ENCODE measurements at places on chromosomes 16 and 17.

DNA sequence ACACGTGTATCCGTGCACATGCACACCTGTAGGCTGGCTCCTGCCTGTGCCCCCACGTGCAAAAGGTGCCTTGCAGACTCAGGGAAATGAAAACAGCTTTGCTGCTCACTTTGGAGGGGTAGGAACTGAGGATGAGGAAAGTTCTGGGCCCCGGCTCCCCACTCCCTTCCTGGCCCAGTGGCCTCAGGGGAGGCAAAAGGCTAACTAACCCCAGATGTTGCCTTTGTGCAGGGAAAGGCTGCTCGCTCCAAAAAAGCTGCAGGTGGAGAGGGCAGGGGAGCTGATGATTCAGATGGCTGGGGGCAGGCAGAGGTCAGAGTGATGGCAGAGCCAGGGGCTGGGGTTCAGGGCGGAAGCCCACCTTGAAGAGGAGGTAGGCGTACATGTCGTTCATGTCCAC lies 12.4 kb downstream of the PLCD3 start:
- DNase-seq, result no peak

DNA sequence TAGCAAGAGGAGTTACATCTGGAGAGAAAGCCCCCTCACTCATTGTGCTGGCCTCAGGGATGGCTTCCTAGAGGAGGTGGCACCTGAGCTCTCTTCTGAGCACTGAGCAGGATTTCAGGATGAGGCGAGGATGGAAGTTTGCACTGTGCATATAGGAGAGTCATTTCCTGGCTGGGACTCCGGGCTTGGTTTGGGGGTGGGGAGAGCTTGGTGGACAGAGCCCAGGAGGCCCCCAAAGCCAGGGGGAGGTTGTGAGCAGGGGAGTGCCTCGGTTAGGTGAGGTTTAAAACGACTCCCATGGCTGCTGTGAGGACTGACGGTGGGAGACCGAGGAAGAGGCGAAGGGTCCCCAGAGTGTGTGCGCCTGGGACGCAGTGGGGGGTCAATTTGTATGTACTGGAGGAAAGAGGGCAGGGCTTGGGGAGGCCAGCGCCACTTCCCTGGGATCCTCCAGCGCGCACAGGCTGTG lies 1.2 kb downstream of the CAMKK1 start:
- no peak for DNase-seq

DNA sequence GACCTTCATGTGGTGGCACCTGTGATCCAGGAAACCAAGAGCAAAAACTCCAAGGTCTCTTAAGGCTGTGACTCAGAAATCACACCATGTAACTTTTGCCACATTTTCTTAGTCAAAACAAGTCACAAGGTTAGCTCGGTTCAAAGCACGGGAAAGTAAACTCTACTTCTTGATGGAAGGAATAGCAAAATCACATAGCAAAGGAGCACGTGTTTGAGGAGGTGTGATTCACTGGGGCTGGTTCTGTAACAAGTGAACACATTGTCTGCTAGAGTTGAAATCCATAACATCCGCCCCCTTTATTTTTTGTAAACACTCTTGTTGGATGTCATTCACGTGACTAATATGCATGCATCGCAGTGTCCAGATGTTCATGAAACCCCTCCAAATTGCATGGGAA lies 415.0 kb upstream of the MAF start:
- no peak for DNase-seq

DNA sequence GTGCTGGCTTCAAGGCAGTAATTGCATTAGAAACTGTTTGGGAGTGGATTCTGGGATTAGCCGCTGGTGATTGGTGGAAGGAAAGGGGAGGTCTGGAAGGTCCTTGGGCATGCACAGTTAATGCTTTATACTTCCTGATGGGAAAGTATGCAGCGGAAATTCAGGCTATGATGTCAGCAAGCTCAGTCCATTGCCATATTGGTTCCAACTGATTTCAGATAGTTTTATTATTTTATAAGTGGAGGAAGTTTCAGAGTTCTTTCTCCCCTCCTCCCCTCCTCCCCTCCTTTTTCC lies 8.1 kb upstream of the CMTR2 start:
- no peak for DNase-seq

- DNase-seq, result no peak
These were observed 299.3 kb upstream of the PSMD7 start for GRCh38 chr16:73997340-73997711.

DNA sequence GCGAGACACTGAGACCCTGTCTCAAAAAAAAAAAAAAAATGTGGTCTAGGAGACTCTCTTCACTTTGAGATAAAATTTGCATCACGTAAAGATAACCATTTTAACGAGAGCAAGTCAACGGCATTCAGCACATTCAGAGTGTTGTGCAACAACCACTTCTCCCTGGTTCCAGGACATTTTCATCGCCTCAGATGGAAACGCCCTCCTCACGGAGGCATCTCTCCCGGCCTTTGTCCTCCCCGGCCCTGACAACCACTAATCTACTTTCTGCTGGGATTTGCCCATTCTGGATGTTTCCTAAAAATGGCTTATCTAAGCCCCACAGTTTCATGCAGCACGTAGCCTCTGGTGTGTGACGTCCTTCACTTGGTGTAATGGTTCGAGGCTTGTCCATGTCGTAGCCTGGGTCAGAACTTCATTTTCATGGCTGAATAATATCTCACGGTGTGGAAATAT lies 6.4 kb upstream of the NPRL3 start:
- no peak for DNase-seq

GRCh38 chr16:85648805-85649204 lies 35.7 kb downstream of the GSE1 start:
- no peak for DNase-seq

DNA sequence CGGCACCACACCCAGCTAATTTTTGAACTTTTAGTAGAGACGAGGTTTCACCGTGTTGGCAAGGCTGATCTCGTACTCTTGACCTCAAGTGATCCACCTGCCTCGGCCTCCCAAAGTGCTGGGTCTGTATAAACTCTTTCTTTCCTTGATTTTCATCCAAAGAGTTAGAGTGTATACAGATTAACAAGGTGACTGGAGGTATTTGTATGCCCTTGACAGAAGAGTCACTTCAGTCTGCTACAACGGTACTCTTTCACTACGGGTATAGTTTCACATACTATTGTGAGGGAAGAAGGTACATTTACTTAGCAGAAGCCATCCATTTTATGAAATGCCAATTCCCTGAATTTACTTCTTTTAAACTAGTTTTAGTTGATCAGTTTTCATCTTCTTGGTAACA lies 32.5 kb downstream of the PPM1E start:
- DNase-seq, result no peak

GRCh38 chr17:33968350-33969044 lies 286.6 kb upstream of the CCL2 start:
- DNase-seq, result no peak

- DNase-seq, result no peak
These were observed 15.0 kb upstream of the MT4 start for GRCh38 chr16:56549744-56550385.

DNA sequence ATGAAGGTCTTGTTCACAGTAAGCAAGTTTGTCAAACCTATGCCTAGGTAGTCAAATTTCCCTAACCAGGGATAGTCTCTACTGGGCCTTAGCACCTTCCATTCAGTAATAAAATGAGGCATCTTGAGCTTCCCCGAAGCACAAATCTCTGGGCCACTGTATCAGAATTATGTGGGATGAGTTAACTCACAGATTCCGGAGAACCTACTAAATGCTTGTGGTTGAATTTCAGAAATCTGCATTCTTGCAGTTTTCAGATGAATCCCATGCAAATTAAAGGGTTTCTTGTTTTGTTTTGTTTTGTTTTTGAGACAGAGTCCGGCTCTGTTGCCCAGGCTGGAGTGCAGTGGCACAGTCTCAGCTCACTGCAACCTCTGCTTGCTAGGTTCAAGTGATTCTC lies 478.8 kb upstream of the HSBP1 start:
- DNase-seq, result no peak

DNA sequence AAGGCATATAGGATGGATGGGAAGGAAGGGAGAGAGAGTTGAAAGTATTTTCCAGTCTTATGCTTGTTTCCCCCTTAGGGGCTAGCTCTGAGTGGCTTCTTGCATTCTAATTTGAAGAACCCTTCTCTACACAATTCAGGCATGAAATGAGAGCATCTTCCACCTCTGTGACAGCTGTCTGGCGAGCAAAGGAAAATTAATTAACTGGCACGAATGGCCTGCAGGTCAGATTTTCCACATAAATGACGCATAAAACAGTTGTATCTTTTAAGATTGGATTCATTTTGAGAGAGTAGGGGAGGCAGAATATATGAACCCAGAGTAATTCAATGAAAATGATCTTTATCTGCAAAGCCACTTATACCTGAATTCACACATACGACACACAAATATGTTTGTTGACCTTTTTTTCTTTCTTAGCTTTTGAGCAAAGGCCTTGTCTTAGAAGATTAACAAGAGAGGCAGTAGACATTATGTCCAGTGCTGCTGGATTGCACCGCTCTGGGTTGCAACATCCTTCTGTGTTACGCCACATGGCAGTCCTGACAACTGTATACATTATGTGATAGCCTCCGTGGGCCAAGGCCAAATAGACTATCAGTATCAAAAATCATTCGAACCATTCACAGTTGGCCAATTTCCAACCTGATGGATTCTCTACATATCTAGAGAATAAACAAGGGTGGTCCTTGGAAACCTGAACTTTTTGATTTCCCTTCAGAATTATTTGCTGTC lies 173.0 kb upstream of the GOT2 start:
- no peak for DNase-seq

DNA sequence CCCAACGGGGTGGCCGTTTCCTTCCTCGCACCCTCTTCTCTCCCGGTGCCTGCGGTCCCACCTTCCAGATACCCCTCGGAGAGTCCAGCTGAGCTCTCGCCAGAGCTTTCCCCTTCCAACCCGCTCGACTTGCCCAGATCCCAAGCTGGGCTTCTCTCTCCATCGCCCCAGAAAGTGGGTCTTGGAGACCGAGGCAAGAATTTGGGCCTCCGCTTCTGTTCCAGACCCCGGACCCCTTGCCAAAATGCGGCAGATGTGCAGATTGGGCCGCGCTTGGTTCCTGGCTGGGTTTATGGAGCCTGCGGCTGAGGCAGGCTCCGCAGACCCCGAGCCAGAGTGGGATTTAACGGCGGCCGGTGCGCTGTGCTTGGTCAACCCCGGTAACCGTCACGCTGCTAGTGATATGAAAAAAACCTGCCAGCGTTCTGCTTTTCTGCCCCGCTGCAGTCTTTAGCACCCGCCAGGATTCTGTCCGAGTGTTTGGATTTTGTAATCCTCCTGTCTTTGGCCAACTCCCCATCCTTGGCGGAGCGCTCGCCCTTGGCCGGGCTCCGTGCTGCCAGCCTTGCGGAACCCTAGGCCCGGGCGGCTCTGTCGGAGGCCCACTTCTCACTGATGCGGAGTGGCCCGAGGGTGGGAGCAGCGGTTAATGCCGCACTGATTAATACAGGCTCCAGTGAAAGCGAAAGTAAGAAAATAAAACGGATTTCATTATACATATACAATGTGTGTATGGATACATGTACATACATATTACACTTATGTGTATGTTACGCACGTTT lies 754 bp upstream of the SLFN11 start:
- peak; percentile 27 for DNase-seq

DNA sequence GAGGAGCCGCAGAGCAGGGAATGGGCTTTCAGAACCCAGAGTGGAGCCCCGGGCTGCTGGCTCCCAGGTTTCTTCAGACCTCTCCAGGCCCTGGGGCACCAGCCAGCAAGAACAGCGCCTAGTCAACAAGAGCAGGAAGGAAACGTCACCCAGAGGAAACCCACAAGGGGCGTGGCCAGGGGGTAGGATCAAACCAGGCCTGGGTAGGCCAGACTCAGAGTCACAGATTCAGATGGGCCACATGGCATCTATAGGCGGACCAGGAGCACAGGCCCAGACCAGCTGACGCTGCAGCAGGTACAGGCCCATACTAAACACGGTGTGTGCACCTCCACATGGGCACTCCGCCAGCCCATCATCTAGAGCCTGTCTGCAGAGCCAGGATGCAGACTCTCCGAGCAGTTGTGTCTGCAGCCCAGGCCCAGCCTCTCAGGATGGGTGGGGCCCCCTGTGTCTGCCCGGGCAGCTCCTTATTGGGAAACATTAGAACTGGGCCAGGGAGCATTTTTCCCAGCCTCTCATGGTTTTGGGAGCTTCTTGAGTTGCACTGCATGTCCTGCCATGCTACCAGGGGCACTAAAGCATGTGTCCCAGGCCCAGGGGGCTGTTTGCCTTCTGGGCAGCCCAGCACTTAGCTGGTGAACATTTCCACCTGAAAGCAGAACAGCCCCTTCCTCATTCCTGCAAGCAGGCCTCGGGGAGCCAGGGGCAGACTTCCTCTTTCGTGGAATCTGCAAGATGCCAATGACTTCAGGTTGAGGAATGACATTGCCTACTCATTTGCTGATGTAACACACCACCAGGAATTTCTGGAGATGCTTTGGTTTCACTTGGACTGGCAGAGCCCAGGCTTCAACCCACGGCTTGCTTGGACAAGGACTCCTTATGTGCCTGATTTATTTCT lies at the start of gene NLRP1:
Gene NLRP1, minus strand, starts transcription at position 127 of the 904 bp plus-strand sequence. CDS start 552 bp downstream, outside the sequence.
- DNase-seq, result peak; percentile 59

GRCh38 chr17:10984220-10984619 lies 146.3 kb upstream of the PIRT start:
- no peak for DNase-seq

GRCh38 chr17:79829004-79829403 lies 10.2 kb downstream of the CBX4 start:
- no peak for DNase-seq

GRCh38 chr16:21203155-21203797 lies 8.1 kb downstream of the ZP2 start:
- DNase-seq, result no peak

- no peak for DNase-seq
These were observed 22.4 kb upstream of the SCNN1B start for GRCh38 chr16:23279721-23280153.

DNA sequence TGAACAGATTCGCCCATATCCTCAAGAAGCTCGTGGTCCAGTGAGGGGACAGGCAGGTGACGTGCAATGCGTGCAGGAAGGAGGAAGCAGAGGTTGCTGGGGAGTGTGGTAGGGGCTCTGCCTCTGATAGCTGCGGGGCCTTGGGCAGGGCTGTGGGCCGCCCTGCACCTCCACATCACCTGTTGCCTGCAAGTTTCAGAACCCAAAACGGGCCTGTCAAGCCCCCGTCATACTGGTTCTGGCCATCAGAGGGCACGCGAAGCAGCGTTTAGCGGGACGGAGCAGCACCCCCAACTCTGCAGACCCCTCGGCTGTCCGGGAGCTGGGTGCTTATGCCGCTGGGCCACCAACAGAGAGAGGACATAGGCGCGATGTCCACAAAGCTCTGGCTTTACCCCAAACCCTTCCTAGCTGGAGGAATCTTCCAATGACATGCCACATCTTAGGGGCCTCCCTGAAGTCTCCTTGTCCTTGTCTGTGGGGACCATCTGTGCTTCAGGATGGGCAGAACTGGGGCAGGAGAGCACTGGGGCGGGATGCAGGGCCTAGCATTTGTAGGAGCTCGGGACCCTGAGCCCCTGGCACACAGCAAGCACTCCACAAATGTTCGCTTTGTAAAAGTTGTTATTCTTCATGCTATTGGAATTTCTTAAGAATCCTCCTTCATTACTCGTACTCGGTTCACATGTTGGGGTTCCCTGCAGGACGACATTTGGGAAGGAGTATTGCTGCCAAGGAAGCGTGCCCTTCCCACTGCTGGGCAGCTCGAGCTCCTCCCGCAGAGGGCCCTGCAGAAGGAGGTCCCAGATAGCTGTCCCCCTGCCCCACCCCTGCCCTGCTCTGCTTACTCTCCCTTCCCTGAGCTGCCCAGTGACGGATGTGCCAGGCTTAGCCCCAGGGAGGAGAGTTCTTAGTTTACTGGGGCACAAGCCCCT lies 64.3 kb downstream of the CNGB1 start:
- no peak for DNase-seq
